RWPE2 (cell line): ENCODE measurements at places on chromosomes 4 and X.

GRCh38 chr4:95360906-95361695, 187.7 kb downstream of the UNC5C start:
- no peak for DNase-seq

GRCh38 chr4:54877006-54877405, 219.2 kb downstream of the KIT start:
- DNase-seq = no peak

DNA sequence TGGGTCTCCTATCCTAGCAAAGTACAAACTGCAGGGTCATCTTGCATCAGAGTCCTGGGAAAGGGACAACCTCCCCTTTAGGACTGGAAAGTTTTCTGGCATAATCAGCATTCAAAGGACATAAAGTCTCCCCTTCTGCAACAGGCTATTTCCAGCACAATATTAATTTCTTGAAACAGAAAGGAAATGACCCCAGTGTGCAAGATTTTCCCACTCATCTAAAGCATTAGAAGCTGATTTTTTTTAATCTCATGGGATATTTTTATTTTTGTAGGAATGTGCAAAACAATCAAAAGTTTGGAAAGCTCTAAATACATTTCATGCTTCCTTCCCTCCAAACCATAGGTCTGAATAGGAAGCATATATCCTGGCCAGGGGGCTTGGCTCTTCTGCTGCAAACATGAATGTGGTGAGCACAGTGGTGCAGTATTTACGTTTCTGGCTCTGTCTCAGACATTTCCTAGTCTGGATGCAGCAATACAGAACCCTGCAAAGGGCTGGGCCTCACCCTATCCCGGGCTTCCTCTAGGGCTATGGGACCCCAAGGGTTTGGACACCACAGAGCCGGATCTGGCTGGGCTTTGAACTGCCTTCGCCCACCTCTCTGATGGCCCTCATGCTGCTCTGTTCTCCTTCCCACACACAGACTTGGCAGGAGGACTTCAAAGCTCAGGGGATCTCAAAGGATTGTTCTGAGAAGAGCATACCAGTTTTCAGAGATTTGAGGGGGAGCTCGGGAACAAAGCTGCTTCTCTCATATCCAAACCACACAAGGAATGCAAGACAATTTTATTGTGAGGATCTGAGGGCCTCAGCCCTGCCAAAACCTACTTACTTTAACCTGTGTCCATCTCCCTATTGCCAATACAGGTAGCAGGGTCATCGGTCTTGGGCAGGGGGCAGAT, 64.9 kb downstream of the POLR2B start:
- no peak for DNase-seq

- no peak for DNase-seq
Measured at GRCh38 chr4:139841464-139842195, 176.0 kb downstream of the MGST2 start.

- DNase-seq = no peak
Measured at GRCh38 chr4:40149960-40150385, 46.9 kb upstream of the RHOH start.

DNA sequence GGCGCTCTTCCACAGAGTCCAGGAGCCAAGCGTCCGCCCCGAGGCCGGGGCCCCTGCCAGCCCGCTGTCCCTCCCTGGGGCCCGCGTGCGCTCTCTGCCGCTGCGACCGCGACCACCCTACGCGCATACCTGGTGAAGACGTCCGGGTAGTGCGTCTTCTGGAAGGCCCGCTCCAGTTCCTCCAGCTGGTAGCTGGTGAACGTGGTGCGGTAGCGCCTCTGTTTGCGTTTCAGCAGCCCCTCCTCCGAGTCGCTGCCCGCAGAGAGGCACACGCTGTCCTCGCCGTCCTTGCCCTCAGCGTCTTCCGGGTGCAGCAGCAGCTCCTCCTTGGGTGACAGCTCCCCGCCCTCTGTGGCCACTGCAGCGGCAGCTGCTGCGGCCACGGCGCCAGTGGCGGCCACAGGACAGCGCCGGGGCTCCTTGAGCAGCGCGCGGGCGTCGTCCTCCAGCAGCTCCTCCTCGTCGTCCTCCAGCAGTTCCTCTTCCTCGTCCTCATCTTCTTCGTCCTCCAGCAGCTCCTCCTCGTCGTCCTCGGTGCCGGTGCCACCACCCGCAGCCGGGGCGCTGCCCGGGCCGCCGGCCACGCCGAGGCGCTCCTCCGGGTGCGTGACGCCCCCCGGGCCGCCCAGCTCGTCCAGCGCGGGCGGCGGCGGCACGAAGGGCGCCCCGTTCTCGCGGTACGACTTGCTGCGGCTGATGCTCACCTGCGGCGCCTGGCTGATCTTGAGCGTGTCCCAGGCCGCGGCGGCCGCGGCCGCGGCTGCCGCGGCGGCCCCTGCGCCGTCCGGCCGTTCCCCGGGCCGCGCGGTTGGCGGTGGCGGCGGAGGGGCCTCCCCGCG, 2.8 kb downstream of the ARX start:
- no peak for DNase-seq

DNA sequence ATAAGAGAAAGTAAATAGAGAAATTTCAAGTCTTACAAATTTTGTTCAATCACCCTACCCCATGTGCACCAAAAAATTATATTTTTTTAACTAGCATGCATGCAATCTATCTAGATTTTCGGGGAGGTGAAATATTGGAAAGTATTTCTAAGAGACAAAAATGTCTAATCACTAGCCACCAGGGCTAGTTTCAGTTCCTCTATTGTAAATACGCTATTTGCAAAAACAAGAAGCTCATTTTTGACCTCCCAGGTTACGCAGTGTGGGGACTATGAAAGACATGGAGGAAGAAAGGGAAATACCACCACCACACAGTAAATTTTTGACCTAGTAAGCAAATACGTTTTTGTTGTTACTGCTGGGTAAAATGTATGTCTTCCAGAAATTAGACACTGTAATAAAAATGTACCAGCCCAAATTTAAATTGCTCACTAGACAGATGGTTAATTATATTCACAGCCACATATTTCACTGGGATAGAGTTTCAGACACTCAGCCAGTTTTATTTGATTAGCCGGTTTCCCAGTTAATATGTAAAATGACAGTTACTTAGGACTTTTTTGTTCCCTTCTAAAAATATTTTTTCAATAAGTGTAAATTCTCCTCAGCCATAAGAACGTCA, 2.2 kb downstream of the NEXMIF start:
- DNase-seq = no peak
